ENCODE measurements at places on chromosomes 11 and 22.

- no peak for DNase-seq
Observed at GRCh38 chr11:76523786-76524436, 79.1 kb downstream of the EMSY start.

DNA sequence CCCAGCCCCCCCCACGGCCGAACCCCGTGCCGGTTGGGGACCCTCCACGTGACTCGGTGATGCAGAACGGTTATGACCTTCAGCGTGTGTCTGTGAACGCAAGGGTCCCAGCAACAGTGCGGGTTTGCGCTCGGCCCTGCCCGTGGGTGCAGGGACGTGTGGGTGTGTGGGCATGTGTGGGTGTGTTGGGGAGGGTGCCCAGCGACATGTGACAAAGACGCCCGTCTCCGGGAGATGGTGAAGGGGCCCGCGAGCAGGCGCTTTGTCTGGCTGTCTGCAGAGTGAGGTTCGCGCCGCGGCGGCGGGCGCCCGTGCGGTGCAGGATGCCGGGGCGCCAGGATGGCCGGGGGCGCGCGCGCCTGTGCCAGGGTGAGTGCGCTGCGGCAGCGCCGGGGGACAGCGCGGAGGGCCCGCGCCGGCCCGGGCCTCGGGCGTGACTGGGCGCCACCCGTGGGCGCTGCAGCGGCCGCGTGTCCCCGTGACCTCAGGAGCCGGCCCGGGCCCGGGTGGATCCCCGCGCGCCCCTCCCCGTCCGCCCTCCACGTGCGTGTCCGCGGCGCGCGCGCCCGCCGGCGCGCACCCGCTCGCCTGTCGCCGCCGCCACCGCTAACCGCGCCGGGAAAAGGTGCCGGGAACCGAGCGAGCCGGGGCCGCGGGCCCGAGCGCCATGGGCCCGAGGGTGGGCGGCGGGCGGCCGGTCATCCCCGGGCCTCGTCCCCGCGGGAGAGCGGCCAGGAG, at the start of gene LRFN4:
LRFN4 (plus strand) TSS at position 569 of the 738 bp plus-strand sequence. CDS start 681 bp downstream, outside the sequence.
- DNase-seq = no peak

DNA sequence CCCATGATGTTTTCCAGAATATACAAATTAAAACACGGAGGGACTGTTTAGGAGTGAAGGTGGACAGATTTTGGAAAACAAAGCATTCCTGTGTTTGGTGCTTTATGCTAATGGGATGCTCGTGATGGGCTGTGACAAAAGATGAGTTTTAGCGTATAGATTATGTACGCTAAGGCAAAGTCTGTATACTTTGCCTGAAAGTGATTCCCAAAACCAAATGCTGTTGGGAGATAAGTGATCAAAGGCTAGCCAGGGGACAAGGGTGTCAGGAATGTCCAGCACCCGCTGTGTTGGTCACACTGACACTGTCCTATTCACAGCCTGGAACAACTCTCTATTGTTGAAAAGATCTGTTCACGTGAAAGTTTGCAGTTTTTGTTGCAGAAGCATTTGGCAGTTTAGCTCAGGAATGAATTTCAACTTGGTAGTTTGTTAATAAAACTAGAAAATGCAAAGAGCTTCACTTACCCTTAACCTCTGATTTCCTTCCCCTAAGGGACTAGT, 1.5 kb downstream of the JAM3 start:
- no peak for DNase-seq

DNA sequence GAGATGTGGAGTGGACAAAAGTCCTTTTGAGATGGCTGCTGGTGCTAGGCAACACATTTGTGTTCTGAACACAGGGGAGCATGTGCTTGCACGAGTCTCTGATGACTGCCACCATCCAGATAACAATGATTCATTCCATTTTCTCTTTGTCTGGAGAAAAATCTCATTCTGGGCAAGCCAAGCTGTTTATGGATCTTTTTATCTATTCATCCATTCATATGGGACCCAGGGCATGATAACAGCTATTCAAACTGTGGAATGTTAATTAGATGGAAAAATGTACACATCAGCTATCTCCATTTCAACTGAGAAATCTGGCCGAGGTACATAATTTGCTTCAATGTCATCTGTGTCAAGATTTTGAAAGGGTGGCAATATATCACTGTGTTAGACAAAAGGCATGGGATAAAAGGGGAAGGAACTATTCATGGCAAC, 117.5 kb upstream of the ZBED5 start:
- no peak for DNase-seq

GRCh38 chr11:3080733-3081385, 23.6 kb upstream of the CARS1 start:
- DNase-seq = no peak

GRCh38 chr11:7911011-7911410, 20.1 kb downstream of the OR10A6 start:
- no peak for DNase-seq

DNA sequence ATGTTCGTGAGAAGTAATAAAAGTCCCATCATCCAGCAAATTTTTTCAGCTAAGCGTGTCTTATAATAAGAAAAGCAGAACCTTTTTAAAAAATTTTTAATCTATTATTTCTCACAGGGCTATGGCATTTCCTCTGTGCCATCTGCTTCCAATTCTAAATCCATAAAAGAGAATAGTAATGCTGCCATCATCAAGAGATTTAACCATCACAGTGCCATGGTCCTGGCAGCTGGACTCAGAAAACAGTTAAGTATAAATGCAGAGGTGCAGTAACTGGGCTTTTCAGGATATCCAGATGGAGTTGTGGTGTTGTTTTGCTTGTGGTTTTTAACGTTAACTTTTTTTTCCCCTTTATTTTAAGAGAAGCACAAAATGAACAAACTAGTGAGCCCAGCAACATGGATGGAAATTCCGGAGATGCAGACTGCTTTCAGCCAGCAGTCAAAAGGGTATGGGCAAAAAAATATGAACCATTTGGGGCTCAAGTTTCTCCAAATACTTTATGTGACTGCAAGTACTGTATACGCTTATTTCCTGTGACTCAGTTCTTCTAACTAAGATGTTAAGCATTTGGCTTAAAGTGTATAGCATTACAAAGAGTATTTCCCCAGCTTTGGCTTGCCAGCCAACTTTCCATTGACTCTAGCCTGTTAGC, 25.2 kb downstream of the GTF2H1 start:
- DNase-seq = no peak

DNA sequence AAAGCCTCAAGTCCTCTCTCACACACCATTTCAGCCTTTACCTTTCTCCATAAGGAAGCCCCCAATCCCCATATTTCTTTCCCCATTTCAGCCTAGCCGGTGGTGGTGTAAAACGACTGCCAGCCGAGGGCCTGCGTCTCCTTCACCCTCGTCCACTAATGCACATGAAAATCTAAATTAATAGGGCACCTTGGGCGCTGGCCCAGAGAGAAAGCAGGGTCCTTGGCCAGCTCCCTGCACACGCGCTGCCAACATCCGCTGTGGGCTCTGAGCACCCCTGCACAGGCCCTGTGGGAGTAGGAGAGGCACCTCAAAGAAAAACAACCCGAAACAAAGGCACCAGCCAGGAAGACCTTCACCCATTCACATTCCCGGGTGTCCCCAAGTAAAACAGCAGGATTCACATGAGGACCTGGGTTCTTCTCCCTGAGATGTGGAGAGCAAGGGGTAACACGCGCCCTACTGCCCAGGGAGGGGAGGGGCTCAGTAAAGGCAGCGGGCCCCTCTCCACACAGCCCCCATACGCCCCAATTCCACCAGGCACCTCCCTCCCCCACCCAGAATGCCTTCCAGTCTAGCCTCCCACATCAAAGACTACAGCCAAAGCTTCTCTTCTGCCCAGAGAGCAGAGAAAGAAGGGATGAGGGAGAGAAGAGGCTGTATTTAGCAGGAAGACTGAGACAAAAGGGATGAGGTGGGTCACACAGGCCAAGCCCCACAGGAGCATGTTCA, 79.0 kb downstream of the MICAL3 start:
- no peak for DNase-seq

DNA sequence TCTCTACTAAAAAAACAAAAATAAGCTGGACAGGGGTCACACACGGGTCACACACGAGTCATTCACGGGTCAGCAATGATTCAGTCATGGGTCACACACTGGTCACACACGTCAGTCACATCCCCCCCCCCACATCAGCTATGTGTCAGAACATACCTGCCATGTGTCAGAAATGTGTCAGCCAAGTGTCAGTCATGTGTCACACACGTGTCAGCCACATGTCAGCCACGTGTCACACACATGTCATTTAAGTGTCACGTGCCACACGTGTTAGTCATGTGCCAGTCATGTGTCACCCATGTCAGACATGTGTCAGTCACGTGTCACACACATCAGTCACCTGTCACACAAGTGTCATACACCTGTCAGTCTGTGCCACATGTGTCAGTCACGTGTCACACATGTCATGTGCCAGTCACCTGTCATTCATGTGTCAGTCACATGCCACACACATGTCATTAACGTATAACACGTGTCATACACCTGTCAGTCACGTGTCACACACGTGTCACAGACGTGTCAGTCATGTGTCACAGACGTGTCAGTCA, 28.7 kb upstream of the MMP20 start:
- DNase-seq = no peak

DNA sequence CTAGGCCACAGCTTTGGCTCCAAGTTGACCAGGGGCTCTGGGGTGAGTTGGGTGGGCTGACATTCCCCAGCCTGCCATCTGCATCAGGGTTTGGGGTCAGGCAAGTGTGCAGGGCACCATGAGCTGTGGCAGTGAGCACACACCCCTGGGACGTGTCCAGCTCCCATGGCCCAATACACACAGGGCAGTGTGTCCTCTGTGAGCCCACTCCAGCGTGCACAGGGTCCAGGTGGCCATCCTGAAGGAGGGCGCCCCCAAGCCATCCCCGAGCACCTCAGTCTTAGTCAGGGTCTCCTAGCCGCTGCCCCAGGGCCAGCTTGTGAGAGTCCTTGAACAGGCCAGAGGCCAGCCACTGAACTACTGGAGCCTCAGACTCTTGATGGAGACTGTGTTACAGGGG, 1.2 kb upstream of the FGF3 start:
- DNase-seq = no peak

DNA sequence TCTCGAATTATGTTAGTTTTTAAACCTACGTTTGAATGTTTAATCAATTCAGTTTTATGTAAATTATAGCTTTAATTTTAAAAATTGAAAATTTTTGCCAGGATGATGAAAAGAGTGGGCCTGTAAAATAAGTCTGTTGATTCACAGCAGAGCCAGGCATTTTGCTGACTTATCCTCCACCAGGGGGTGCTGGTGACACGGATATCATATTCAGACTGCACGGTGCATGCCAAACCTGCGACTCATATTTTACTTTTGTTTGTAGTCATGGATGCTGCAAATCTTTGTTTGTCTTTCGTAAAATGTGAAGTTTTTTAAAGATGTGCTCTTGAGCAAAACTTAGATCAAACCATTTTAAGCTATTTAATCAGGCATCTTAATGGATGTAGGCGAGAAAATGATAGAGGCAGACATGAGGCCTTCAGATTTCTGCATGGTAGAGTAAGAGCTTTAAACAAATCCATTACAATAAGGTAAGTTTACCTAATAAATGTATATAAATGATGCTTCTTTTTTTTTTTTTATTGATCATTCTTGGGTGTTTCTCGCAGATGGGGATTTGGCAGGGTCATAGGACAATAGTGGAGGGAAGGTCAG, 3.6 kb upstream of the OR8B3 start:
- no peak for DNase-seq

DNA sequence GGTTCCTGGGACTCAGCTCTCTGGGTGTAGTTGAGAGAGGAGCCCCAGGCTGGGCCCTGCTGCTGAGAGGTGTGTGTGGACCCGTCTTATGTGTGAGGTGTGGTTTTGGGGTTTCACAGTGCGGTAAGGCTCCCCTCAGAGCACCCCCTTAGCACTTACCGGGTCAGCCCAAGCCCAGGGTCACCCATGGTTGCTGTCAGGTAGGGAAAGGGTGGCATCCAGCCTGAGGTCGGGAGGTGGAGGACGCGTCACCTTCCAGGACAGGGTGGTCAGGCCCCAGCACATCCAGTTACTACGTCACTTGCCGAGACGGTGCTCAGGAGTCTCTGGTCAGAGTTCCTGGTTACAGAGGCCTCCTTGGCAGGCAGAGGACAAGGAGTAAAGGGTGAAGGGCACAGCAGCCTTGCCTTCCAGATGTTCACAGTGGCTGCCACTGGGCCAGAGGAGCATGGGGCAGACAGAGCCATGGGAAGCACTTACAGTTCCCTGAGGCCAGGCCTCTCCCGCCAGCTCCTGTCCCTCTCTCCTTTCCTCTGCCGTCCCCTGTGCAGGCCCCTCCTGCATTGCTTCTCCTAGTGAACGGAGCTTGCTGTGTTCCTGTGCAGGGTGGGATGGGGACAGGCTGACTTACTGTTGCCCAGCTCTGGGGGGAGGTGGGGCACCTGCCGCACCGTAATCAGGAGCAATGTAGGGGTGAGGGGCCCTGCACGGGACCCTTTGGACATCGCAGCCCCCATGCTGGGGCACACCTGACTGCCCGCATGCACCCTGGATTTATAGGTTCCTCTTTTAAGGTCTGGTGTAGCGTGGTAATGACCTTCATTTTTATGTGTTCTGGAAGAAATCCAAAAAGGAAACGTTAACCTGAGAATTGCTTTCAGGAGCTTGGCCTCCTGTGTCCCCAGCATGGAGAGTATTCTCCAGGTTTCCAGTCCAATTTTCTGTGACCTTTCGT, 285.9 kb downstream of the TBC1D22A start:
- DNase-seq = no peak

GRCh38 chr11:132556316-132556715, 976.0 kb downstream of the OPCML start:
- no peak for DNase-seq

DNA sequence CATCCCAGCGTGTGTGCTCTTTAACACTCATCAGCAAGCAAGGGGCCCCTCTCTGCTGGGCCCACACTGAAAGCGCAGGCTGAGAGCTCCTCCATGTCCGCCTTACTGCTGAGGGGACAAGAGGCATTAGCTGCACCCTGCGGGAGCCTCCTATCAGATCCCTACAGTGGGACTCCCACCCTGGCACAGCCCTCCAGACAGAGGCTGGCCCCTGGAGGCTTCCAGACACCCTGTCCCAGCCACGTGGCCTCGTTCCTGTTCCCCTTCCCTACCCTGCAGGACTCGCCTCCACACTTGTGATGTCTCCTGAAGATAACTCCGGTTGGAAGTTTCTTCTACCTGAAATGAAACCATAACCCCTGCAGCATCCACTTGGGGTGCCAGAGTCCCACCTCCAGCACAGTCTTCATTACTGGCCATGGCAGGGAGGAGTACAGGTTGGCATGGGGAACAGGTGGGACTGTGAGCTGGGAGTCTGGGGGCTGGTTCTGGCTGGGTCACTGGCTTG, 5.0 kb upstream of the SH3BP1 start:
- no peak for DNase-seq

DNA sequence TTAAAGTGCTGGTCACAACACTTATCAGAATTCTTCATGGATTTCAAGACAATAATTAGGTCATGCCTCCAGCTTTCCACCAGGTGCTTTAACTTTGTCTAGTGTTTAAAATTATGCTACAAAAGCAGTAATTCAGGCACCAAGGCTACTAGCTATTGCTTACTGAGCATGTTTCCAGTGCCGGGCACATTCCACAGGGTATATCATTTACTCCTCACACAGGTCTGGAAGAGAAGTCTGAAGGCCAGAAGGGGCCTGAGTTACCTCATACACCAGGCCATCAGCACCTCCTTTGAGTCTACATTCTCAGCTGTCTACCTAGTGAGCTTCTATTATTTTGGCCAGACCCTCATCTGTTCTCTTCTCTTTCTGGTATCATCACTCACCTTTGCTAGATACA, 41.7 kb upstream of the LMO2 start:
- no peak for DNase-seq

- DNase-seq = peak; percentile 69
Observed at GRCh38 chr22:24952837-24953383, 394 bp downstream of the KIAA1671 start.

Data from breast epithelium (tissue), 4 donors.